Cortex of kidney (tissue), 1 donor: ENCODE measurements at places on chromosomes 3 and 15.

GRCh38 chr3:146892041-146892440 is 286.9 kb upstream of the PLSCR5 start:
- DNase-seq, result no peak

DNA sequence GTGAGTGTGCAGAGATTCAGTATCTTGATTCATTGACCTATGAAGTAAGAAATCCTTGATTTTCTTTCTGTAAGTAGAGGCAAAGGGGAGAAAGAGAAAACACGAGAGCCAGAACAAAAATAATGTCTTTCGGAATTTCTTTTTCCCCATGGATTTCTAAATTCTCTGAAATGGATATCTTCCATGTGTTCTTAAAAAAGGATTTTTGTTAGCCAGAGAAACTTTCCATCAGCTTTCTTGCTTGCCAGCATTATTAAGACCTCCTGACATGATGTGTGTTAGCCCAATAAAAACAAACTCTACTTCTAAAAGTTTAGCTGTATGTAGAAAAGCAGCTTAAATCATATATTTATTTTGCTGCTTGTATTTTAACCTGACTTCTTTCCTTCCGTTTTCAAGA is 122.3 kb upstream of the AADACL2 start:
- no peak for DNase-seq

- DNase-seq, result no peak
Observed at GRCh38 chr3:142896996-142897395, 8.1 kb upstream of the PCOLCE2 start.

- no peak for DNase-seq
Observed at GRCh38 chr3:126116526-126116925, 32.6 kb upstream of the SLC41A3 start.

GRCh38 chr3:112170046-112170445 is 37.0 kb upstream of the GCSAM start:
- no peak for DNase-seq

DNA sequence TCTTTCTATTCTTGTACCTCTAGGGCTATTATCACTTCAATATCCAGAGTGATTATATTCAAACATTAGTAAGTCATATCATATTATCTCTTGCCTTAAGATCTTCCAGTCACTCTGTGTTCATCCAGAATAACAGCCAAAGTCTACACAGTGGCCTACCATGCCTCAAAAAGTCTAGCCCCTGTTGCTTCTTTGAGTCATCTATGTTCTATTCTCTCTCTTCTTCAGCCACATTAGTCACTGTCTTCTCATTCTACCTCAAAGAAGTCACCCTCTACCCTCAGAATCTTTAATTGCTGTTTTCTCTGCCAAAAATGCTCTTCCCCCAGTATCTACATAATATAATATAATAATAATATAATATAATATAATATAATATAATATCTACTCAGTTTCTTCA is 356.0 kb downstream of the NLGN1 start:
- DNase-seq, result no peak

- DNase-seq, result no peak
Observed at GRCh38 chr3:22373827-22374226, 622.8 kb upstream of the ZNF385D start.
